NCI-H187 treated with DMSO at 0.1 percent for 48 hours (cell line): ENCODE measurements at places on chromosomes 13 and 19.

GRCh38 chr13:89061821-89062220 lies 1390.7 kb downstream of the SLITRK5 start:
- no peak for DNase-seq

- no peak for DNase-seq
Observed at GRCh38 chr19:53540091-53540490, 2.1 kb downstream of the ZNF331 start.

DNA sequence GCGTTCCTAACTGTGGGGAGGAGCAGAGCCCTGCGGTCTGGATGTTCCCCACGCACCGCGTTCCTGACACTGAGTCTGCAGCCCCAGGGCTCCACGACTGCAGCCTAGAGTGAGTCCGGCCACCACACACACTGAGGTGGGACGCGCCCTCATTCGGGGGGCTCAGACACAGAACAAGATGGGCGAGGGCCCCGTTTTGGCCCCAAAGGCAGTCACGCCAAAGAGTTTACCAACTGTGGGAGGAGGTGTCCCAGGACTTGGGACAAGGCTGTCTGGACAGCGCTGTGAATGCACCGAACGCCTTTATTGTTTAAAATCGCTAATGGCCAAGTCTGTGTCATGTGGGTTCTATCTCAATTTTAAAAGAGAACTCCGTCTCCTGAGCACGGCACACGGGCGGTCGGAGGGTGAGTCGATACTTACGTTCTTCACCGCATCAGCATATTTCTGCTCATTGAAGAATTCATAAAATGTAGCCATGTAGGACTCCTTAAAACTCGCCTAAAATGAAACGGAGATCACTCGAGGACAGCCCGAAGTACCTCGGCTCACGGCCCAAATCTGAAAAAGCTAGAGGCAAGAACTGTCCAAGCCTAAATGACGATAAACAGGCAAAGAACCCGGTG lies 35.2 kb upstream of the C13orf46 start:
- no peak for DNase-seq

DNA sequence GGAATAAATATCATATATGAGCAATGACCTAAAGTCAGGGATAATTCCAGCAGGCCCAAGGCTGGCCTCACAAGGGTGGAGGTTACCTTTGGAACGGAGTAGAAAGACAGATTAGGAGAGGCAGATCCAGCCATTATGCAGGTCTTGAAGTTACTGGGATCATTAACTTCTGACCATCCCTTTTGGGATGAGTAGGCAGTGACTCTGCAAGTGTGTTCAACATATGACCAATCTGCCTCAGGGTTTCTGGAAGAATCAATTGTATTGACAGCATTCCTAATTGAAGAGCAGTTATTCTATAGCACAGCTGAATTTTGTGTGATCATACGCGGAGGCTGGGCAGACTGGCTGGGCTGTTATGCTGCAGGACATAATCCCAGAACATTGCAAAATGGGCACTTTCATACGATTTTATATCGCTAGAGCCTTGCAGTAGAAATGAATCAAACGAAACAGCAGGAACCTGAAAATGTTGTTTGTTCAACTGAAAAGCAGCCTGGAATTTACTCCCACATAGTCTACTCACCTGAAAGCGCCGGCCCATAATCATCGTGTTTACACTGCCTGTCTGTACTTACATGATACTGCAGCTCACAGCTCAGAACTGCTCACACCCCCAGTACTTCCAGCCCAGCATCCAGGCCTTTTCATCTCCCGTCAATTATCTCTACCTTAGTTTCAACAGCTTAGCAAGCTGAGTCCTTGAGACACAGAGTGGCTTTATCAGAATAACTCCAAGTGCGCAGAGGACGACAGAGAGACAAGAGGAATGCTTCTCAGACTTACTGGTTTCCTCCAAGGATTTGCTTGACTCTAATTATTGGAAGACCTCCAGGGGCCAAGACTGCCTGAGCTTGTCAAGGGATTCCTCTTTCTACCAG lies 556.1 kb downstream of the EFNB2 start:
- peak; percentile 9 for DNase-seq

DNA sequence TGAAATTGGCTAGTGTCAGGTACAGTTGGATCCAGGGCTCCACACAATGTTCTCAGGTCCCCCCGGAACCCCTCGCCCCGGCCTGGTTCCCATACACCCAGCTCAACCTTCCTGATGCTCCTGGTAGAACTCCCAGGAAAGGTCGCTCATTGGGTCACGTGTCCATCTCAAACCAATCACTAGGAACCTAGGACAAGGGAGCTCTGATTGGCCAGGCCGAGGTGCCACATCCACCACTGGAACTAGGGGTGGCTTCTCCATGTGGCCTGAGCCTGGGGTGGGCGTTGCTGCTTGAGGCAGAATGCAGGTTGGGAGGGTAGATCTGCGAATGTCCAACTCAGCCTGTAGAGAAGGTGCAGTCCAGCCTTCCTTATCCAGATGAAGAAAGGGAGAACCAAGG lies 6.9 kb upstream of the MEF2B start:
- DNase-seq, result no peak

GRCh38 chr13:27969082-27969865 lies at the start of gene CDX2:
Gene CDX2 (minus strand): TSS chr13:27969315. CDS start chr13:27969006, 309 bp downstream.
- DNase-seq, result no peak

GRCh38 chr19:4638317-4638716 lies 999 bp upstream of the TNFAIP8L1 start:
- DNase-seq, result no peak

GRCh38 chr19:8481201-8481600 lies 21.2 kb downstream of the PRAM1 start:
- no peak for DNase-seq

- no peak for DNase-seq
Observed at GRCh38 chr13:43802511-43802910, 15.7 kb upstream of the ENOX1 start.

DNA sequence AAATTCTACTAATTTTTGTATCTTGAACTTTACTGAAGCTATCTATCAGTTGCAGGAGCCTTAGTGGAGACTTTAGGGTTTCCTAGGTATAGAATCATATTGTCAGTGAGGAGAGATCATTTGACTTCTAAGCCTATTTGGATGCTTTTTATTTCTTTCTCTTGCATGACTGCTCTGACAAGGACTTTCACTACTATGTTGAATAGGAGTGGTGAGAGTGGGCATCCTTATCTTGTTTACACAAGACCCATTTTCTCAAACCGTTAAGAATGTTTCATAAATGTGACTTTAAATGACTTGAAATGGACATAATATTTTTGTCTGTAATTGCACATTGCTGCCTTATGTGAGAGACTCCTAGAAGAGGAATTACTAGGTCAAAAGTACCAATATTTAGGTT lies 17.9 kb upstream of the CSNK1A1L start:
- peak; percentile 56 for DNase-seq

DNA sequence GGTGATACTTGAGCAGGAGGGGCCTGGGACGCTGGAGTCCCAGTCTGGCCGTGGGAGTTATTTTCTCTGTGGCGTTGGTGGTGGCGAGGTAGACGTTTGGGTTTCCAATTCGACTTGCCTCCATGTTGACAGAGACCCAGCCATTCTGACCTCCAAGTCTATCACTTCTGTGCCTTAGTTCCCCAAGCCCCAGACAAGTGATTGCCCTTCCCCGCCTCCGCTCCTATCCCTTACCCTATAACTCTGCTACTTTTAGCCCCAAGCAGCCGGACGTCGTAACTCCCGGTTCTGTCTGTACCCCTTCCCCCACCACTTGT lies 549 bp downstream of the TIMM50 start:
- no peak for DNase-seq

DNA sequence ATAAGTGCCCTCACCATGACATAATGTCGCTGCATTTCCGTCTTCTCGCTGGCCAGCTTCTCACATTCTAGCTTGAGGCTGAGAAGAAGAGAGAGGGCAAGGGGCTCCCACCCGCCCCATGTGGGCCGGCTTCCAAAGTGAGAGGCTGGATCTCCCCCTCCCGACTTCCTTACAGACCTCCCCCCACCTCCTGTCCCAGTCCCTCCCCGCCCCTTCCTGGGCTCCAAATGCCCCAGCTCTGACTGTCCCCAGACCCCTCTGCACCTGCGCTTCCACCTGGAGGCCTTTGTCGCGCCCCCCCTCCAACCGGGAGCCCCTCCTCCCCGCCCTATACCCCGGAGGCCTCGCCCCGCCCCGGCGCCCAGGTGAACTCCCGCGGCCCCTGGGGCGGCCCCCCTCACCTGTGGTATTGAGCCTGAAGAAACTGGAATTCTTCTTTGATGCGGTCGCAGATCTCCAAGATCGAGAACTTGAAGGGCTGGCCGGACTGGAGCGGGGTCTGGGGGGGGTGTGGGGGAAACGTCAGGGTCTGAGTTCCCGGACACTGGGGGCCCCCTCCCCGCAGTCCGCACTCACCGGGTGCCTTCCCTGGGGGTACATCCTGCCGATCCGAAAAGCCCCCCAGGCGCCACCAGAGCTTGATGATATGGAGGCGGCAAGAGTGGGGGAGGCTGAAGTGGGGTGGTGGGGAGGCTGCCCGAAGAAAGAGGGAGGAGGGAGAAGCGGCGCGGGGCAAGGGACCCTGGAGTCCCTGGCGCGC lies 595 bp downstream of the TLE2 start:
- no peak for DNase-seq

GRCh38 chr19:31944326-31944725 lies 401.1 kb upstream of the ZNF507 start:
- DNase-seq, result no peak
